ENCODE measurements at places on chromosomes 5 and 9. TPM values are rescaled to one million over a fixed set of nuclear protein-coding genes. Genes with fewer than 3 reads are reported as not detected.

DRD1 gene
- total RNA-seq, result not detected

DNA sequence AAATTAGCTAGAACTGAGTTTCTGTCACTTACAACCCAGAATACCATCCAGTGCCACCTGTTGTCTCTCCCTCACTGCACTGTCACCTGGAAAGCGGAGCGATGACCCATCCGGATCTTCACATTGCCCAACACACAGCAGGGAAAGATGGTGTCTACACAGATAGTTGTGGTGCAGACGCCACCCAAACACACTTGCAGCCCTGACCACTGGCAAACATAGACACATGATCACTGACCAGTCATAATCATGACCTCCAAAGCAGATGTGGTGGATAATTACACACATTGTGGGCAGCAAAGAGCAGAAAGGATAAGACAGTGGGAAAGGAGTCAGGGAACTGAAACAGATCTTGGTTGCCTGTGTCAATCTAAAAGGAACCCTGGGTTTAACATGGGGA, 64.7 kb downstream of the GABBR2 start:
- DNase-seq, result no peak

DNA sequence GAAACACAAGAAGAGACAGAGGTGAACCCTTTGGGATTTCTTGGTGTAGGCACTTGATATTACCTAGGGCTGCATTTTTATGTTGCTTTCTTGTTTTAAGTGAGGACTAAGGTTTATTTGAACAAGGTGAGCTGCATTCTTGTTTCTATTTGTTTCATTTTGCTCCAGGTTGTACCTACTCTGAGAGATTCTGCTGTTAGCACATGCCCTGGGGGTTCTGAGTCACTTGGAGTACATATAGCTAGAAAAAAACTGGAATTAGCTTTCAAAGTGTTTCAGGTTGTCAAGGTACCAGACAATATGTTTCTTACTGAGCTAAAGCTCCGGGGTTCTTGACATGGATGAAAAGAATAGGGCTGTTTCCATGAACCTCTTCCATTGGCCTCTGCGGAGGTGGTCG, 299.4 kb downstream of the ICE1 start:
- no peak for DNase-seq

S1PR3 gene
- total RNA-seq, result 26.8 TPM

GRCh38 chr5:159331093-159331973, 1.0 kb upstream of the IL12B start:
- peak; percentile 72 for DNase-seq

AQP3 gene
- total RNA-seq, result 13.6 TPM

DNA sequence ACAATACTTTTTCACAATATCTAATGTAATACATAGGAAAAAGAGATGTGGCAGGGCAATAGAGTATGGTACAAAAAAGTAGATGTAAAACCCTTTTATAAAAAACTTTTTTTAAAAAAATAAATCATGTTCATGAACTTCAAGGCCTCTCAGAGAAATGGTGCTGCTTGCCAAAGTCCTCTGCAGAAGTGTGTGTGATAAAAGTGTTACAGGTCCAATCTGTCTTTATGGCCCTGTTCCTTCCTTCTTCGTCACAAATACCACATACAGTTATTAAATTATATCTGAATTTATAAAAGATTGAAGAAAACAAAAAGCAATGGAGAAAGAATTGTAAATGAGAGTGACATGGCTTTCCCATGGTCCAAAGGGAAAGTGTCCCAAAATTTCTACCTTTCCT, 21.7 kb upstream of the CCNH start:
- no peak for DNase-seq

NME5 gene
- 4.7 TPM for total RNA-seq

TMC1 gene
- total RNA-seq, result 0.25 TPM

GRCh38 chr5:149117970-149118369, 23.3 kb upstream of the ABLIM3 start:
- DNase-seq, result no peak

DNA sequence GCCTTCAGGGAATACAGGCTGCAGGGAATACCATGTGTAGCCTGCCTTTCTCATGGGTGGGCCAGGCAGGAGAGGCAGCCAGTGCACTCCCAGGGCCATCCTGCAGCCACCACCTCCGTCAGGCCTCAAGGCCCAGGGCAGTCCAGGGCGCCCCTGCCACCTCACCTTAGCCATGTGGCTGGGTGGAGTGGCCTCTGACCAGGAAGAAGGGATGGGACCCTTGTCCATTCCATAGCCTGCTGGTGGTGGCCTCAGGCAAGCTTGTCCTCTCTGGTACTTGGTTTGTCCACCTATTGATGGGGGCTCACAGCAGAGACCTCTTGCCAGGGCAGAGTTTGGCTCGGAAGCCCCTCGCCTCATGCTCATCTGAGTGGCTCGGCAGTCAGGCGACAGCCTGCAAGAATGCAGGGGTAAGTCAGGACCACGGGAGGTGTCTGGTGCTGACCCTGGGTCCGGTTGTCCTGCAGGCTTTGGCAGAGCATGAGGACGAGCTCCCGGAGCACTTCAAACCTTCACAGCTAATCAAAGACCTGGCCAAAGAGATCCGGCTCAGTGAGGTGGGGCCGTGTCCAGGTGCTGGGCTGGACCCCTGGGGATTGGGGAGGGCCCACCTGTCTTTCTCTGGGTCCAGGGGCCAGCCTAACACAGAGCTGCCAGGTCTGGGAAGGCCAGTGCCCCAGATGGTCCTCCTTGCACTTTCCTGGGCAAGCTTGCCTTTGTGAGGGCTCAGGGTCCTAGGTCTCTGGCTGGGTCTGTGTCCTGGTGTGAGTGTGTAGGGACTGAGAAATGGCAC, 82.9 kb downstream of the PHF2 start:
- peak; percentile 3 for DNase-seq

- DNase-seq, result no peak
These were observed 59.7 kb downstream of the ELL2 start for GRCh38 chr5:95901676-95902627.

All from left ventricle myocardium inferior (tissue), 1 donor.